ENCODE measurements at places on chromosomes 16 and 17. TPM values are rescaled to one million over a fixed set of nuclear protein-coding genes. Genes with fewer than 3 reads are reported as not detected.

- no peak for DNase-seq
Measured at GRCh38 chr17:62663304-62663703, 35.8 kb downstream of the MRC2 start.

GRCh38 chr16:3190949-3191353 is 2.9 kb downstream of the OR1F1 start:
- DNase-seq = peak; percentile 30

DNA sequence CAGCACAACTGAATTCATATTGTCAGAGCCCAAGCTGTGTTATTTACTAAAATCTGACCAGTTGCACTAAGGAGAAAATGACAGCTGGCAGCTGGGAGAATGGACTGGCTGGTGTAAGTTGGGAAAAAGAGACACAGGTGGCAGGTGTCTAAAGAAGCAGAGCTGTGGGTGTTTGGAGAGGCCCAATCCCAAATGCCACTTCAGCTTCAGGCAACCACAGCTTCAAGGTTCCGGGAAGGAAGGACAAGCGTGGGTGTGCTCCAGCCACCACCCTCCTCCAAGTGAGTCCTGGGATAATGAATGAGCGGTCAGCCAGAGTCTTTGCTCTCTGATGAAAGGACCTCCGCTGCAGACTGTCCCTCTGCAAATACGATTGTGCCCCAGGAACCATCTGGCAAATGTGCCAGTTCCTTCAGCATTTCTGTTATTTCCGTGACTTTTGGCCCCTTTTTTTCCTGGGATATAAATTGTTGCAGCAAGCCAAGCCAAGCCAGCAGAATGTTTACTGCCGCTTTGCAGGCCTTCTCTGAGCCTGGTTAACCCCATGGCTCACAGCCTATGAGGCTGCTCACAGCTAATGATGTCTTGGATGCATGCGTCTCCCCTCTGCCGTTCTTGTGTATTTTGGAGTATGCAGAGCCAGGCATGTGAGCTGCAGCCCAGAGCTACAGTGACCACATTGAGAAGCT is 9.5 kb upstream of the RHBDL3 start:
- DNase-seq = no peak

DNA sequence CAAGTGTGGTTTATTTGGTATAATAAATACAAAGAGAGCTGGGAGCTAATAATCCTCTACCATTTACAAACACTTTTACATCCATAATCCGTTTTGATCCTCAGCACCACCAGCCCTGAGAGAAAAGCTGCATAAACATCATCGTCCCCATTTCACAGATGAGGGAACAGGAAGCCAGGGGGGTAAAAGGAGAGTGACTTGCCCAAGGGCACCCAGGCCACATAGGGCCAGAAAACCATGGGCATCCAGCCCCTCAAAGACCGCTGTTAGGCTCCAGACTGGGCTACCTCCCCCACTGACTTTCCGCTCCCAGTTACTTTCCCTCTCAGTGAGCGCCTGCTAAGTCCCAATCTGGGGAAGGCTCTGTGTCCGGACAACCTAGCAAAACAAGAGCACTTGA is 6.7 kb downstream of the STX1B start:
- DNase-seq = no peak

- no peak for DNase-seq
Measured at GRCh38 chr17:42409523-42410318, 13.3 kb downstream of the CAVIN1 start.

DNA sequence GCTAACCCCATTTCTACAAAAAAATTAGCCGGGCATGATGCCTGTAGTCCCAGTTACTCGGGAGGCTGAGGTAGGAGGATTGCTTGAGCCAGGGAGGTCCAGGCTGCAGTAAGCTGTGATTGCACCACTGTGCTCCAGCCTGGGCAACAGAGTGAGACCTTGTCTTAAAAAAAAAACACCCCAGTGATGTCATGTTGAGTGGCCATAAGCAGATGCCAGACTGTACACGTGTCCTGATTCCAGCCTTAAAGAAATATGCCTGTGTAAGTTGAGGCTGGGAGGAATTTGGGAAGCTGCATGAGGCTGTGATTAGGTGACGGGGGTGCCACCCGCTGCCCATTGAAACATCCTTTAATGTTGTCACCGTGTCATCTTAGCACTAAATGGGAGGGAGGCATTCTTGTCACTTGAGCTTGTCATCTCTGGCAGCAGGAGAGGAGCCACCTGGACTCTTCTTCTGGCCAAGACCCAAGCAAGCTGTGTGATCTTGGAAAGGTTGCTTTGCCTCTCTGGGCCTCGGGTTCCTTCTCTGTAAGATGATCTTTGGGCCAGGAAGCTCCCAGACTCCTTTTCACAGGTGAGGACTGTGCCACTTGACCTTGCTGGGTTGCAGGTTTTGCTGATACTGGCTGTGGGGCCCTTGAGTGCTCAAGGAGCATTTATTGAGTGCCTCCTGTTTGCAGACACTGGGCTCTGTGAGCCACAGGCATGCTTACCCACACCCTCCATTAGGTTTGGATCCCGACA is 98.3 kb upstream of the CIBAR2 start:
- no peak for DNase-seq

DNA sequence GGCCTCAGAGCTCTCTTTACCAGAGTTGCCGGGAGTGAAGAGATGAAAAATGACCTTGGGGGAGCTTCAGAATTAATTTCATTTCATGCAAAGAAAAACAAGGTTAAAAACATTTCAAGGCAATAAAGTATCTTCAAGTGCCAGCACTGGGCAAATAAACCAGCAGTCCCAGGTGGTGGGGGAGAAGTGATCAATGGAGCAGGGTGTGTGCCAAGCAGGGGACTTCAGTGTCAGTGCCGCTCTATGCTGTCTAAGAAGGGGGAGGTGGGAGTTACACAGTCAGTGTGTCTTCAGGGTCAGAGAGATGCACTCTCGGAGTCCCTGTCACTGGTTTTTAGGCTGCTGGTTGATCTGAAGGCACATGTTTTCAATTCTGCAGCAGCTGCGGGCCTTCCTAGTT is 57.2 kb upstream of the MGAT5B start:
- no peak for DNase-seq

- DNase-seq = peak; percentile 32
Measured at GRCh38 chr17:77872199-77872598, 86.3 kb upstream of the TNRC6C start.

GRCh38 chr16:31377210-31377903 is 15.8 kb upstream of the ITGAD start:
- DNase-seq = no peak

- DNase-seq = no peak
Measured at GRCh38 chr16:8943966-8944759, 19.5 kb downstream of the USP7 start.

DNA sequence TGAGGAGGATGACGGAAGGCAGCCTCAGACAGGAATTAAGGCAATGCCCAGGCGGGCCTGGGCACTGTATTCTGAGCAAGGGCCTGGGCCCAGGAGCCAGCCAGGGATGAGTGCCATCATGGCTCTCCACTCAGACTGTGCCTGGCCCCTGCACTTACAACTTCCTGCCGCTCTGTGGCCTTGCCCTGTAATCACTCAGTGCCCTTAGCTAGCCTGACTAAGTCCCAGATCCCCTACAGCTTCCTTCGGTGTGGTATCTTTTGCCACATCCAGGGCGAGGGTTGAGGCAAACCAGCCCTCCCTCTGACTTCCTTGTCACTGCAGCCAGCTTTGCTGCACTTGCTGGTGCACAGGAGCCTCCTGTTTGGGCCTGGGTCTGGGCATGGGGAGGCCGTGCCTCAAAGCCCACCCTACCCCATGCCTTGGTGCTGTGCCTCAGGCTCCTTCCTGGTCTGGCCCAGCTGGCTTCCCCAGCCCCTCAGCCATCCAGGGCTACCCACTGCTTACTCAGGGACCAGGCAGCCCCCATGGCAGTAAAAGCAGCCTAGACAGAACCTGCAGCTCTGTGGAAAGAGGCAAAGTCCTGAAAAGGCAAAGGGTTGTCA is 9.3 kb downstream of the SLC46A1 start:
- no peak for DNase-seq

GRCh38 chr16:88646345-88647034 is 4.4 kb downstream of the CYBA start:
- DNase-seq = no peak

DNA sequence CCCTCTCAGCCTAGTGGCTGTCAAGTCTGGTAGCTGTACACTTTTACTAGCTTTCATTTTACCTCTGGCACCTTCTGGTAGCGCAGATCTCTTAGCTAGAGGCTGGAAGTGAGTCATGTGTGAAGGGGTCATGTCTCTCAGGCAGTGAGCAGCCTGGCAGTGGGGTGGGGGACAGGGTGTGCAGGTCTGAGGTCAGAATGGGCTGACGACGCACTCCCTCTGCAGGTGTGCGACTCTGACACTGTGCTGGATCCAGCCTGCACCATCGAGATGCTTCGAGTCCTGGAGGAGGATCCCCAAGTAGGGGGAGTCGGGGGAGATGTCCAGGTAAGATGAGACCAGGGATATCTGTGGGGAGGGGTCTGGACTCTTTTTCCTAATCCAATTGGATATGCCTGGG is 7.8 kb downstream of the HAS3 start:
- DNase-seq = no peak

DNA sequence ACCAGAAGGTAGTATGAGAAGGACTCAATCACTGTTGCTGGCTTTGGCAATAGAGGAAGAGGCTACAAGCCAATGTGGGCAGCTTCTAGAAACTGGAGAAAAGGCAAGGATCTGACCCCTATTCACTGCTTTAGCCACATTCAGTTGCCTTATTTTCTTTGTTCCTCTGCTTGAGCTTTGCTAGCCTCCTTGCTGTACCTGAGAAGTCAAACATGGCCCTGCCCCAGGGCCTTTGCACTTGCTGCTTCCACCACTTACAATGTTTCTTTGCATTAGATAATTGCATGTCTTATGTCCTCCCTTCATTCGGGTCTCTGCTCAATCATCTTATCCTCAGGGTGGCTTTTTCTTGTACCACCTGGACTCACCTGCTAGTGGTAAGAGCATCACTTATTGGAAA is 15.8 kb downstream of the HS3ST4 start:
- DNase-seq = no peak

- no peak for DNase-seq
Measured at GRCh38 chr17:9918804-9919352, 13.8 kb upstream of the RCVRN start.

DNA sequence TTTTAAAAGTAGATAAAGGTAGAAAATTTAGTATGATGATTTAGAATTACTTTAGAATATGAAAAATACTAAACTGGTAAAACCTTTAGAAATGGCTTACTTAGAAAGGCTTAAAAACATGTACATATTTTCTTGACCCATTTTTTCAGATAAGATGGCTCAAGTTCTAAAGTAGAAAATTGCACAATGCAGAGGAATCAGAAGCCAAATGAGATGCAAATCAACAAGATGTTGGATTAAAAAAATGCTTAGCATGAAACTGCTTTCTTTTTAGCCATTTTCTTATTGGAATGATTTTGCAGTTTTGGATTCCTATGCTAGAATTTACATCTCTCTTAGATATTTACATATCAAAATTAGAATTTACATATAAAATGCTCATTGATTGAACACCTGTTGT is 1.5 kb upstream of the KRTAP3-1 start:
- DNase-seq = no peak

- peak; percentile 75 for DNase-seq
Measured at GRCh38 chr17:76014100-76014924, 12.8 kb downstream of the EVPL start.

DNA sequence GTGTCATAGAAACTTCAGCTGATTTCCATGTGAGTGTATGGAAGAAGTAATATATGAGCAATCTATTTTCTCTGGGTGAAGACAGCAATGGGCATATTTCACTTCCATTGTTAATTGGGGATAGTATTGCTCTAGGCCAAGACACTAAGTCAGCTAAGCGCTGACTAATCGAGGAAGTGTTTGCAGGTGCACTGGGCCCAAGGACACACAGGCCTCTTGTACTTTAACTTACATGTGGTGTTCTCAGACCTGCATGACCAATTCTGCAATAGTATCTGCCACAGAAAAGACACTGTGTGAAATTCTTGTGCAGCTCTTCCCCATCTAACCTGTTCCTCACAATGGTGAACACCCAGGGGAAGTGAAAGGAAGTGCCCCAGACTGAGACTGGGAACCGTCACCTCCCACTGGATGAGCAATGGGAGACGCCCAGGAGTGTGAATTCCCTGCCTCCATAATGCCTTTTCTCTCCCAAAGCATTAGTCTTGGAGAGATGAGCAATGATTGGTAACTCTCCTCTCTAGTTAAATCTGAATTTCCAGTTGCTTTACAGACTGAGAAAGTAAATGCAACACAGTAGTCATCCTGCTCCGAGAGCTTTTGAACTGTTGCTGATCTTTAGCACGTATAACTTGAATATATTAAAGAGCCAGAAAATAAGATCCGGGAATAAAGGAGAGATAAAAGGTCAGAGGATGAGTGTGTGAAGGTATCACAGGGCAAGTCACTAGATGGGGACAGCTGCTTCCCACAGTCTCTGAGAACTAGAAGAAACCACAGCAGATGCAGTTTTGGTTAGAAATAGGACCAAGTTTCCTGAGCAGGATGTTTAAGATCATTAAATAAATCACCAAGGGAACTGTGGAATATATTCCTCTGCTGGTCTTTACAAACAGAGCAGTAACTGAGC is 82.6 kb downstream of the CDK5R1 start:
- no peak for DNase-seq

DNA sequence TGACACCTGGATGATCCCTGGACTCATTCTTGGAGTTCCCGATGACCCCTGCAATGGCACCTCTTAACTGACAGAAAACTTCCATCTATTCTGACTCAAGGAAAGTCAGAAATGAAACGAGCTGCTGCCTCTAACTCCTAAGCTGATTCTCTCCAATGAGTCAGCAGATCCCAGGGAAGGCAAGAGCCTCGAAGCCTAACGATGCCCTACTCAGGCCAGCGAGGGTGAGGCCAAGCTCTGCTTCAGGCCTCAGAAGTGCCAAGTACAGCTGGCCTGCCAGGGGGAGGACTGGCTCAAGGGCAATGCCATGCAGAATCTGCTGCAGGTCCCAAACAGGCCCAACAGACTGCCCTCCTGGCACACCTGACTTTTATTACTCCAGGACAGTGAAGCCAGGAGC is 36.3 kb downstream of the PLXDC1 start:
- DNase-seq = no peak

DNA sequence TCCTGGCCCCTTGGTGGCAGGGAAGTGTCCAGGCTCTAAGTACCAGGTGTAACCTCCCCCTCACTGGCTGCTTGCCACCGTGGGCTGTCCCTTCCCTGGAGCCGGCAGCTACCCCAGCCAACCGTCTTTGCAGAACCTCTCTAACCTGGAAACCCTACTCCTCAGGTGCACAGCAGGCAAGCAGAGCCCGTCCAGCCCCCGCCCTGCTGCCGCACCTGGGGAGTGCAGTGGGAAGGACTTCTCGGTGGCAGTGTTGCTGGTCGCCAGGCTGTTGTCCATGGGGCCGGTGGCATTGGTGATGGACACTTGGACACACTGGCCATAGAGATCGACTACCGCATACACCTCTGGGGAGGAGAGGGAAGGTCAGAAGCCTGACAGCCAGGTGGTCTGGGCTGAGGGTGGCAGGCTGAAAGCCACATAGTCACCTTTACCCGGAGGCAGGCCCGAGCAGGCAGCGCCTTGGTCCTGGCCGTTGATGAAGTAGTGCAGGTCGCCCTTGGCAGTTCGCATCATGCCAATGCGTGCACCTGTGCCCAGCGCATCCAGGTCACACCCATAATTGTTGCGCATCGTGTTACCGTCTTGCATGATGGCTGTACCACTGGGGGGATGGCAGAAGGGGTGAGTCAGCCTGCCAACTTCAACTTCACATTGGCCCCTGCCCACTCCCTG is 6.5 kb downstream of the NEURL4 start:
- DNase-seq = no peak

The TLCD3B gene
- total RNA-seq = 0.32 TPM

The GDPD3 gene
- 22.1 TPM for total RNA-seq

The TELO2 gene
- total RNA-seq = 42.3 TPM

The HOXB7 gene
- not detected for total RNA-seq

The CLEC3A gene
- not detected for total RNA-seq

The PLEKHG4 gene
- total RNA-seq = 25.9 TPM

The SCGB1C2 gene
- total RNA-seq = not detected

All from T-cell (primary cell).